ENCODE measurements at places on chromosomes 5 and 9.

DNA sequence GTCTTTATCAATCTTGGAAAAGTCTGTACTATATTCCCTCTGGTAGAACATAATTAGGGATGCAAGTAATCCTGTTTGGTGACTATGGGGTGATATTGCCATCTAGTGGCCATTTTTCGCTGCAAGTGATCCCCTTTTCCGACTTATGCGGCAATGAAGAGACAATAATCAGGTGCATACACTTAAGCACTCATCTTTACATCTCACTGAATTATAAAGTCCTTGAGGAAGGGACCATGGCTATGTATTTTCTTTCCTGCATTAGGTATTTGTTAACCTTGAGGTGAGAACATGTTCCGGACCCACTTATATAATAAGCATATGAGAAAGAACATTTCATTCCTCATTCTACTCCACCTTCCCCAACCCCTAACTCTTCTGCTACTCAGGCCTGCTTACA, 19.6 kb upstream of the LIX1 start:
- DNase-seq = no peak

DNA sequence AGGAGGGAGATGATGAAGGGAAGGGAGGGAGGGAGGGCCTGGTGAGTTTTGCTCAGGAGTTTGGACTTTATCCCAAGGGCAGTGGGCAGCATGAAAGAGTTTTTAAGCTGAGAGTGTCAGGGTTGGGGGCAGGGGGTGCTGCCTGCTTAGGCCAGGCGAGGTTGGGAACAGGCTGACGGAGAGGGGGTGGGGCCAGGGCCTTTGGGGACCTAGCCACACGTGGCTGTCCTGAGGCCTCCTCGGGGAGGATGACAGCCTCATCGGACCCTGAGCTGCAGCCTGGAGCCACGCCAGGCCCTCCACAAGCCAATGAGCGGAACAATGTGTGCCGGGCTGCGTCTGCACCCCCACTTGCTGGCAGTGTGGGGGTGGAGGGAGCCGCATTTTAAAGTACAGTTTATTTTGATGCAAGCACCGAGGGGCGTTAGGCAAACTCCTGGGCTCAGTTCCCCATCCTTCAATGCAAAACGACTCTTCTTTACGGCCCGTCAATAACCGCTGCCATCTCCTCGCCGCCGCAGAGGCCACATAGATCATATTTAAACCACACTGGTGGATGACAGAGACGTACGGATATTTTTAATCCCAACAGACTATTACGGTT, 5.3 kb upstream of the RXRA start:
- no peak for DNase-seq

GRCh38 chr9:17003576-17004240, 131.1 kb upstream of the CNTLN start:
- no peak for DNase-seq

GRCh38 chr5:163867738-163868137, 362.3 kb downstream of the MAT2B start:
- DNase-seq = no peak

- no peak for DNase-seq
Measured at GRCh38 chr5:113293975-113294310, 140.8 kb downstream of the TSSK1B start.

- no peak for DNase-seq
Measured at GRCh38 chr5:112208699-112209615, 210.1 kb downstream of the EPB41L4A start.

- no peak for DNase-seq
Measured at GRCh38 chr5:74130155-74130897, 504.3 kb downstream of the ARHGEF28 start.

DNA sequence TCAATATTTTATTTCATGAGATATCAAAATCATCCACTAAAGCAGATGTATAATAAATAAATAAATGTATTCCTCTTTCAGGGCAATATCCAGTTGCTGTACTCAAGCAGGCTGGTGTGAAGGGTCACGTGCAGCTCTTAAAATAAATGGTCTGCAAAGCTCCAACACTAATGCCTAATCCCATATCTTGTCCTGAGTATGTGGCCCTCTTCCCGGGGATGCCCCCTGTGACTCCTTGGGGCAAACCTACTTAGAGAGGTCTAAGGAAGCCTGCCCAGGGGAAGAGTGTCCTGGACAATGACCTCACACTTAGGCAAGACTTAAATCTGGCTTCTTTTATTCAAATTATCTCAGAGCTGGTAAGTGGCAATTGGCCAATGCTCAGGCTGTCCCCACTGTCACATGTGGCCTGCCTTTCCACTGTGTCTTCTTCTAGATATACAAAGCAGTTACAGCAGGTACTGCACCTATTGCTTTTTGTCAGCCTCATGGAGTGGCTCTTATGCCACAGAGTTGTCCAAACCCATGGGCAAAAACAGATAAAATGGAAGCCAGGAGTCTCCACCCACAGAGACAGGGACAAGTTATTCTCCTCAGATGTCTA, 55.3 kb downstream of the SEMA5A start:
- no peak for DNase-seq

DNA sequence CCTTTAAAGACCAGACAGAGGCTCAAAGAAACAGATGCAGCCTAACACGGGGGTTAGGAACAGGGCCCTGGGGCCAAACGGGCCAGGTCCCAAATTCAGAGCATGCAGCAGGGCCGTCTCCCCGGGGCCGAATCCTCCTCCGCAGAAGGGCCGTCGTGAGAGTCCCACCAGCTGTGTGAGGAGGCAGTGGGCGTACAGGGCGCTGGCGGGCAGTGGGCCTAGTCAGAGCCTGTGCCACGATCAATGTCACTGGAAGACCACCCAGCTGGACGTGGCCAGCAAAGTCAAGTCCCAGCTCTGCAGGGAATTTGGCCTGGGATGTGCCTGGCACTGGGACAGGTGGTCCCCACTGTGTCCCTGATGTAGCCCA, 15.8 kb upstream of the FCN2 start:
- DNase-seq = no peak

DNA sequence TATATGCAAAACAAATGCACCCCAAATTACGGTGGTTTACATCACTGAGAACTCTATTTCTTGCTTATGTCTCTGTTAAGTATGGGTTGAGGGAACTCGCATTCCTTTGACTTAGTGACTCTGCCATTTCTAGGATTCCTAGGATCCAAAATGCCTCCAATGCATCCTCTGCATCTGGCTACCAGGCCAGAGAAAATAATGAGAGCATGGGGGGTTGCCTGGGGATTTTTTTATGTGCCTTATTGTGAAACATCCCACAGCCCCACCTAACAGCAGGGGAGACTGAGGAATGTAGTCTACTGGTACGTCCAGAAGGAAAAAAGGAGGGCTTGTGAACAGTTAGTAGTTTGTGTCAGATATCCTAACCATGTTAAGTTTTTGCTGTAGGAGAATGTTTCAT, 466.0 kb upstream of the ARRDC3 start:
- DNase-seq = no peak

GRCh38 chr5:176355400-176356178, 6.0 kb downstream of the KIAA1191 start:
- no peak for DNase-seq

- no peak for DNase-seq
Measured at GRCh38 chr5:79124607-79125006, 13.0 kb downstream of the BHMT start.

DNA sequence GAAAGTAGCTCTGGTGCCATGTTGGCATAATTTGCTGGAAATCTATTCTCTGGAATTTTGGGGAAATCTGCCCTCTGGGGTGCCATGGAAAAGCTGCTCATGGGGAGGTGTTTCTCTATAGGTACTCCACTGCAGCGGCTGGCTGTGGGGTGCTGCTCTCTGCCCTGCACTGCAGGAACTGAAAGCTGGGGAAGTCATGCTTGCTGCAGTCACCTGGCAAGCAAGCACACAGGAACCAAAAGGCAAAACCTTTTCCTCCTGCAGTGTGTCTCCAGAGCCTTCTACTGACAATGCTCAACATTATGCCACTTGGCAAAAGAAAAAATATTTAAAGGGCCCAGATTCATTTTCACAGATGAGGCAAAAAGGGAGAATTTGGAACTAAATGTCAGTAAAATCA, 25.8 kb upstream of the CARNMT1 start:
- DNase-seq = no peak

DNA sequence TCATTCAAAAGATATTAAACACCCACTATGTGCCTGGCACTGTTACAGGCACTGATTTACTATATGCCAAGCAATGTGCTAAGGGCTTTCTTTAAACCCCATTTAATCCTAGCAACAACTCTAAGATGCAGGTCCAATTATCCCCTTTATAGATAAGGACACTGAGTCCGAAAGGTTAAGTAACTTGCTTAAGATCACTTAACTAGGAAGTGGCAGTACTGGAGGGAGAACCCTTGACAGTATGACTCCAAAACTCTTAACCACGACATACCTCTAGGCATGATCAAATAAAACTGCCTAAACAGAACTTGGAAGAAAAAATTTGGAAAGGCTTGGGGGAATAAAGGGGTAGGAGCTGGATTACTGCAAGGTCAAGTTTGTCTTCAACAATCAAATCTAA, 1.7 kb downstream of the RAB14 start:
- DNase-seq = no peak

GRCh38 chr9:124214116-124214515, 43.6 kb upstream of the NEK6 start:
- no peak for DNase-seq

DNA sequence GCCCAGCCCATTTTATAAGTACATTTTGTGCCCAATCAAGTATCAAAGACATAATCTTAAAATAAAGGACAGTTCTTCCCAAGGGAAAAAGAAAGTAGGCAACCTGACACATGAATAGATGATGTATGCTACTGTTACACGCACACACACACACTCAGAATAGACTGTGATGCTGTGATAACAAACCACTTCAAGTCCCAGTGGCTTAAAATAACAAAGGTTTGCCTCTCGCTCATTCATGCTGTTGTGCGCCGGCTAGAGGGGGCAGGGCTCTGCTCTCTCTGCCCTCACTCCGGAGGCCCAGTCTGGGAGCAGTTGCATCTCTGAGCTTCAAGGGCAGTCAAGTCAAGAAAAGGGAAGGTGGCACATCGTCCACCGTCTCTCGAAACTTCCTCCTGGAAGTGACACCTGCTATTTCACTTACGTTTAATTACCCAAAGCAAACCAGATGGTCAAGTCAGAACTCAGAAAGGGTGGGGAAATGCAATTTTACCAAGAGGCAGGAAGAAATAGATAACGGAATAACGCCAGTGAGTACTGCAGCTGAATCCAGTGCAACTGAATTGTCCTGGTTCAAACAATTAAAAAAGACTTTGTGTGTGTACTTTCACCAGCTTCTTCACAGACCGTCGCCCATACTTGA, 43.3 kb downstream of the ANKRD33B start:
- no peak for DNase-seq

All from stimulated activated CD8-positive, alpha-beta memory T cell treated with anti-CD3 and anti-CD28 coated beads, Interleukin-15, amount 100 ng/mL, for 24 hours (primary cell).